Nucleus accumbens (tissue), 56 donors: ENCODE measurements at places on chromosomes 7 and 10.

DNA sequence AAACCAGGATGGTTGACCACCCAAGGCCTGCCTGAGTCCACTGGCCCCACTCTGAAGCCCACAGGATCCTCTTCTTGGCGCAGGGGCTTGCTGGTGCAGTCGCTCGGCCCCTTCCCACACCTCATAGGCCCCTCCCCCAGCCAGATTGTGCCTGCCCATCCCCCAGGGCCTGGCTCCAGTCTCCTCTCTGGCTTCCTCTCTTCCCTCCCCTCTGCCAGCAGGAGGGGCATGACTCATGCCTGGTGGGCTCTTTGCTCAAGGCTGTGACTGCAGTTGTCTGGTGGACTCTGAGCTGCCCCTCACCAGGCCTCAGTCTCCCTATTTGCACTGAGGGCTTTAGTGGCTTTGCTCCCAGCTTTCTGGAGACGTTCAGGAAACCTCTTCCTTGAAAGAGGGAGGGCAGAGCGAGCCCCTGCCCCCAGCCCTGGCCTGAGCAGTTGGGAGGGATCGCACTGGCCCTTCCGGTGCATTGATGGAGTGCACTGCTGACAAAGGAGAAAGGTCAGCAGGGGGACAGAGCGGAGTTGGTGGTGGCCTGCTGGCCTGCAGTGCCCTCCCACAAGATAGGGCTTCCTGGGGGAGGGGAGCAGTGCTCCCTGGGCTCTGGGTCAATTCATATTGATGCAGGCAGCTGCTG lies 60.7 kb downstream of the ZMIZ1 start:
- DNase-seq = no peak

DNA sequence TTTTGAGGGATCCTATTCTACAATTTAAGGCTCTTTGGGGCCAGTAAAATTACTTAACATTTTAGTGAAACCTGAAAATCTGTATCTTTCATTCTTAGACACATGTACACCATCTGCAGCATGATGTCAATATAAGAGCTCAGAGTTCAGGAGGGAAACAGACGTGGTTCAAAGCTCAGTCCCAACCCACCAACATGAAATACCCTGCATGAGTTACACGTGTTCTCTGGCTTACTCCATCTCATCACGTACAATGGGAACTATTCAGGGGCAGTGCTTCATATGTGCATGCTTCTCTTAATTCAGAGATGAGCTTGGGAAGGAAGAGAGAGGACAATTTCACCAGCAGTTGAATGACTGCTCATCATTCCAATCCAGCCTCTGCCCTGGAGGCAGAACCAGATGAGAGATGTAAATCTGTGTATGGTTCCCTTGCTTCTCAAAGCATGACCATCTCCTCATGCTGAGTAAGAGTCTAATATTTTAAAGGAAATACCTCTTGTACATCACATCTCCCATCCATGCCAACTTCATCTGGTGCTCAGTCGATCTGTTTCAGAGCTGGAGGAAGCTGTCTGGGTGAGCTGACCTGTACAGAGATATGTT lies 29.0 kb upstream of the ADAM12 start:
- no peak for DNase-seq

DNA sequence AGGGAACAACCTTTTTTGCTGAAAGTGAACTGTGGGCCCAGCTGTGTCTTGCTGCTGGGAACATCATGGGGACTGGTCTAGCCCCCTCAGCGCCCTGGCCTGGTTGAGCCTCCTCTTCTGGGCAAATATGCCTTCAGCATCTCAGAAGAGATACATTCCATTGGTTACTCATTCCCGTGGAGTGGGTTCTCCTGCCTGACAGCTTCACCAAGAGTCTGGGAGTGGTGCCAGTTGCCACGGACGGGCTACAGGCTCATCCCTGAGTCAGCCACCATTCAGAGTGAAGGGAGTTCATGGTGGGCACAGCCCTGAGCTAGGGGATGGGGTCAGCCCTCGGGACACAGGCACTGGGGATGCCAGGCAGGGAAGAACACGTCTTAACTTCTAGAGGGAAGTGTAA lies 81.9 kb downstream of the RAMP3 start:
- DNase-seq = no peak

DNA sequence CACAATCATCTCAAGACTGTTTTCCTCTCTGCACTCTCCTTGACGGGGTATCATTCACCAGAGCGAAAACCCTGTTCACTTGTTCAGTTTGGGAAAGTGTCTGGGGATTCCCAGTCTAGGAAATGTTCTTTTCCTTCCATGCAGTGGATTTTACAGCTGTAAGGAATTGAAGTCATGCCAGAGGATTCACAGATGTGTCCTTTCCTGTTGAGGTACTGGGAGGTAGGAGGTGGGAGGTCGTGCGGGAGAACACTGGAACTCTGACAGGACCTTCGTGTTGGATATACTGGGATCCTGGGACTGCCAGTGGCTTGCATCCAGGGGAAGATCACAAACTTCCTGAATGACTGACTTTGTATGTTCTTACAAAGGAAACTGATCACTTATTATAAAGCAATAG lies 185.5 kb downstream of the BMPER start:
- DNase-seq = no peak

DNA sequence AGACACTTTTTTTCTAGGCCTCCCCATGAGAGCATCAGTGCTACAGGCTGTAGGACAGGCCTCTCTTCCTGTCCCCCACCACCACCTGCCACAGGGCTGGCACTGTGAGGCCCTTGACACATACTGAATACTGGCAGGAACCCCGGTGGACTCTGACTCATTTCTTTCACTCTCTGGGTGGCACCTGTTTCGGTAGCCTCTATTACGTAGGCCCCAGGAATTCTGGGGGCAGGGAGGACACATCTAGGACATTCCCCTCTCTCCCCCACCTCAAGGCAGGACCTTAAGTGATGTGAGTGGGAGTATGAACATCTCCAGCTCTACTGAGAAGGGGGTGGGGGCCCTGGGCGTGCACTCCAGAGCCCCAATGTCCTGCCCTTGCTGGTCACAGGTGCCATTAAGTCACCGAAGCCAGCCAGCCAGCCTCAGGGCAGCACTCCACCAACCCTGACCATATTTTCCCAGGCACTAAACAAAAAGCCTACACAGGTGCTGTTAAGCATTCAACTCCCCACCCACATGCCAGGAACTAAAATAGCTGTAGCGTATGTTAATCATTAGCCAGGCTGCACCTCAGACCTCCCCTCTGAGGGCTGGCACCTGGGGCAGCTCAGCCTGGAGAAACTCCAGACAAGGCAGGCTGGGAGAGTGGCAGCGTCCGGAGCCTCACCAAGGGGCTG lies 8.9 kb downstream of the ANXA11 start:
- DNase-seq = no peak

DNA sequence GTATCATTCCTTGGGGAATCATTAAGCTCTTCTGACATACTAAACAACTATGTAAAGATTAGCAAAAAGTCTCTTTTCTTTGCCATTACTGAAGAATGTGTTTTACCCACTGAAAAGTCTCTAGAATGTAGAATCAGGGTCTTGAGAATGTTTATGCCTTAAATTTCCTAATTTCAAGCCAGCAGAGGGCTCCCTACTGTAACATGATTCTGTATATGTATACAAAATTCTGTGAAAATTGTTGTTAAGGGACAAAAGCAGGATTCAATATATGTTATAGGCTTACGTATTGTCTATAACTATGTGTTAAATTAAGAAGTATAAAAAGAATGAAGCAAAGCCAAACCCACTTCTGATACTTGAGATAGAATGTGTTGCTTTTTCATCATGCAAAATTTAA lies 296.9 kb upstream of the DGKB start:
- DNase-seq = no peak

GRCh38 chr7:131010717-131011431 lies 276.9 kb upstream of the KLF14 start:
- DNase-seq = no peak

- no peak for DNase-seq
These were observed 243.2 kb downstream of the CRPPA start for GRCh38 chr7:16178092-16178491.

- DNase-seq = no peak
These were observed 96.0 kb downstream of the MTERF1 start for GRCh38 chr7:91784469-91784868.

GRCh38 chr7:70344726-70345125 lies 746.5 kb downstream of the AUTS2 start:
- no peak for DNase-seq

DNA sequence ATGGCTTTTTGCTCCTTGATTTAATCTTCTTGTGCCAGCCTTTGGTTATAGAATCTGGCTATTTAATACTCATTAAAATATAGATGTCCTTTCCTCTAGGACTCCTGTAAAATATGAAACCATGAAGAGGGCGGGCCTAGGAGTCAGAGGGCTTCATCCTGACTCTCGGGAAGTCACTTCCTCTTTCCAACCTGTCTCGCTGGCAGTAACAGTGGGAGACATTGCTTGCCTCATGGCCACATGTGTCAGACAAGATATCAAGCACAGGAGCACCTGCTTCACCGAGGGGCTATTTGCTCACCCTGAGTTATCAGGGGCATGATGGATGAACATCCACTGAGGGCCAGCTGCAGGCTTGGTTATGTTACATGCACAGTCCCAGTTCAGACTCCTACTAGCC lies 31.0 kb downstream of the SLIT1 start:
- no peak for DNase-seq

GRCh38 chr10:127447197-127447596 lies 101.9 kb upstream of the NPS start:
- no peak for DNase-seq

- no peak for DNase-seq
These were observed 2.6 kb downstream of the AGR3 start for GRCh38 chr7:16879181-16879580.

GRCh38 chr7:11469028-11469745 lies 362.8 kb downstream of the THSD7A start:
- no peak for DNase-seq

- DNase-seq = no peak
These were observed 93.5 kb upstream of the LANCL2 start for GRCh38 chr7:55271661-55272060.

GRCh38 chr10:89426230-89426868 lies 12.0 kb downstream of the IFIT5 start:
- no peak for DNase-seq

- no peak for DNase-seq
These were observed 53.0 kb downstream of the GSDME start for GRCh38 chr7:24704311-24704710.

DNA sequence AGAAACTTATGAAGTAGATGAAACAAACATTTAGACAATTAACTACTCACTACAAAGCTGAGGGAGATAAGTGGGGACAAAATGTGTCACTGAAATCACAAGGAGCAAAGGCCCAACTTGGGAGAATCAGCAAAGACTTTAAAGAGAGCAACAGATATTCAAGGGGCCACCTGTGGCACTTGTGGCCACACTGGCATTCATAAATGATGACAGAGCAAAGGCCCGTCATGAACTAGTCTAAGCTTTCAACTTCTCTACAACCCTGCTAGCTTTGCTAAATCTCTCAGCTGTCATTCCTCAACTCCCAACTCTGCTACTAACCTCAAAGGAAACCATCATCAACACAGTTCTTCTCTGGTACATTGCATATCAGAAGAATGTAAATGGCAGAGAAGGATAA lies 178.4 kb downstream of the CPEB3 start:
- no peak for DNase-seq

DNA sequence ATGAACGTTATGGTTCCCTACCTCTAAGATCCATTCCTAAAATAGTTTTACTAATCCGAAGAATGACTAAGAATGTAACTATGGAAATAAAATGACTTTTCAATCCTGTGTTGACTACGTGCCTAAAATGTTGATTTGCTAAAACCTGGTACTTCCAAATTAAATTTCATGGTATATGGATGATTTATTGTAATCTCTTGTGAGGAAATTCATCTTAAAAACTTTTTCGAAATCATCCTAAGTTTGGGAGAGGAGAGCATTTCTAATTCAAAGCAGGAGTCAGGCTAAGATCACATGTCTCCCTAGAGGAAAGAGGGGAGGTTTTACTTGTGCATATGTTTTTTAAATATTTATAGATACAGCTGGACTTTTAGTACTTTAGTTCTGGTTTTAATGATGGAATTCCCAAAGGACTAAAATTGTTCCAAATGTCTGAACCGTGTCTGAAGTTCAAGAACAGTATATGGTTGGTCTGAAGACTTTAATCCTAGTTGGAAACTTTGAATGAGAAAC lies 483.9 kb downstream of the AUTS2 start:
- DNase-seq = no peak

DNA sequence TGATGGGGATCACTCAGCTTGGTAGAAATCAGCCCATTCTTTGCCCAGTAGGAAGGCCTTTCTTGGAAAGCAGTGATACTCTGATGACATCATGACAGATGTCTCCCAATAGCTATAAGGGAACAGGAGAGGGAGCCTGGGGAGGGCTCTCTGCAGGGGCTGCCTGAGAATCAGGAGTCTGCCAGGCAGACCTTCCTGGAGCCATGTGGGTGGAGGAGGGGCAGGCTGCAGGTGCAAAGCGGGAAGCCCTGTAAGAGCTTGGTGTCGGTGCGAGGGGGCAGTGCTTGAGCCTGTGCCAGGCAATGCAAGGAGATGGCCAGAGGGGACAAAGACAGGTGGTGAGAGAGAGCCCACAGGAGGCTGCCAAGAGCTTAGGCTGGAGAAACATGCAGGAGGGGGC lies 5.0 kb upstream of the TNS3 start:
- no peak for DNase-seq

GRCh38 chr10:128566361-128566968 lies 440.2 kb upstream of the MKI67 start:
- no peak for DNase-seq

- DNase-seq = no peak
These were observed 72.9 kb downstream of the PKD1L1 start for GRCh38 chr7:47875406-47875805.

DNA sequence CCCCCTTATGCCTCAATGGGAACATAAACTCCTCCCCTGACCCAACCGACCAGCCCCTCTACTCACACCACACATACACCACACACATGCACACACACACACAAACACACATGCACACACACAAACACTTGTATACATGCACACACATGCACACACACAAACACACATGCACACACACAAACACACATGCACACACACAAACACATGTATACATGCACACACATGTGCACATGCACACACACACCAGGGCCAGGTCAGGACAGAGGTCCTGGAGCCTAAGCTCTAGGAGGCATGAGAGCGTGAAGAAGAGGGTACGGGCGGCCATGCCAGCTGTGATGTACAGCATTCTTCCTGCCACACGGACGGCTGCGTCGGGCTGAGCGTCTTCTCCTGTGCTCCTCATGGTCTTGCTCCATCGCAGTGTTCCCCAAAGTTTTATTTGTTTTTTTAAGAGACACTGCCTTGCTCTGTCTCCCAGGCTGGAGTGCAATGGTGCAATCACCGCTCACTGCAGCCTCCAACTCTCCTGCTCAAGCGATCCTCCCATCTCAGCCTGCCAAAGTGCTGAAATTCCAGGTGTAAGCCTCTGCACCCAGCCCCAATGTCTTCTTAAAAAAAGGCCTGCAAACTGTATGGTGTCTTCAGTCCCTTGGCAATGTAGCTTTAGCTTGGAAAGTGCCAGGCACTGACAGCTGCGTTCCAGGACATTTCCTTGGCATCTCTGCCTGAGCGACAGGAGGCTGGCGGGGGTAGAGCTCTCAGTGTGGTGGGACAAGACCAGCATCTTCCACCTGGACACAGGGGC lies 38.8 kb upstream of the INPP5A start:
- DNase-seq = no peak
